ENCODE measurements at places on chromosomes 5 and 9. TPM values are rescaled to one million over a fixed set of nuclear protein-coding genes. Genes with fewer than 3 reads are reported as not detected.

UBE2QL1 gene
- total RNA-seq: 0.20 TPM

C5orf58 gene
- not detected for total RNA-seq

WDR31 gene
- 0.89 TPM for total RNA-seq

DMRT3 gene
- total RNA-seq: not detected

DRD1 gene
- 0.15 TPM for total RNA-seq
